ENCODE measurements at places on chromosomes 3 and 15.

GRCh38 chr3:187367561-187368103 lies 553 bp upstream of the RTP4 start:
- no peak for DNase-seq

DNA sequence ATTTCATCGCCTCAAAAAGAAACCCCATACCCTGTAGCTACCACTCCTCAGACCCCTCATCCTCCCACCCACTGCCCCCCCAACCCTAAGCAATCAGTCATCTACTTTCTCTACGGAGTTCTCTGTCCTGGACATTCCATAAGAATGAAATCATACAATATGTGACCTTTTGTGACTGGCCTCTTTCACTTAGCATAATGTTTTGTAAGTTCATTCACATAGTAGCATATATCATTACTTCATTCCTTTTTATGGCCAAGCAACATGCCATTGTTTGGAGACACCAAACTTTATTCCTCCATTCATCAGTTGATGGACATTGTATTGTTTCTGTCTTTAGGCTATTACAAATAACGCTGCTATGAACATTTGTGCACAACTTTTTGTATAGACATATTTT lies 64.2 kb downstream of the TNIK start:
- DNase-seq: no peak

GRCh38 chr15:41848631-41849030 lies 10.0 kb downstream of the PLA2G4B start:
- no peak for DNase-seq

DNA sequence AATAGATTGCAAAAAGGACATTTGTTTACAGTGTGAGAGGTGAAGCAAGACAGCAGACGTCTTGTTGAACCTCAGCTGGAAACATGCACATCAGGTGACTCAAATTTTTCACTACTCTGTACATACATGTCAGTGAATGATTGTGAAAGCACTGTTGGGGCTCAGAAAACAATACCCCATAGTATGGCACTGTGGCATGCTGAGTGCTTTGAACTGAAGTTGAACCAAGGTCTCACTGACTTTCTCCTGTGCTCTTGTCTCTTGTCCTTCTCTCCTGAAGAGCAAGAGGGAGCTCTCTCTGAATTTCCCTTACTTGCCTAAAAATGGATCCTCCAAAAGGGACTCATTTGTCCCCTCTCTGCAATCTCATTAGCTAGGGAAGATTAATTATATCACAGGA lies 24.5 kb upstream of the NEDD4 start:
- DNase-seq: no peak

DNA sequence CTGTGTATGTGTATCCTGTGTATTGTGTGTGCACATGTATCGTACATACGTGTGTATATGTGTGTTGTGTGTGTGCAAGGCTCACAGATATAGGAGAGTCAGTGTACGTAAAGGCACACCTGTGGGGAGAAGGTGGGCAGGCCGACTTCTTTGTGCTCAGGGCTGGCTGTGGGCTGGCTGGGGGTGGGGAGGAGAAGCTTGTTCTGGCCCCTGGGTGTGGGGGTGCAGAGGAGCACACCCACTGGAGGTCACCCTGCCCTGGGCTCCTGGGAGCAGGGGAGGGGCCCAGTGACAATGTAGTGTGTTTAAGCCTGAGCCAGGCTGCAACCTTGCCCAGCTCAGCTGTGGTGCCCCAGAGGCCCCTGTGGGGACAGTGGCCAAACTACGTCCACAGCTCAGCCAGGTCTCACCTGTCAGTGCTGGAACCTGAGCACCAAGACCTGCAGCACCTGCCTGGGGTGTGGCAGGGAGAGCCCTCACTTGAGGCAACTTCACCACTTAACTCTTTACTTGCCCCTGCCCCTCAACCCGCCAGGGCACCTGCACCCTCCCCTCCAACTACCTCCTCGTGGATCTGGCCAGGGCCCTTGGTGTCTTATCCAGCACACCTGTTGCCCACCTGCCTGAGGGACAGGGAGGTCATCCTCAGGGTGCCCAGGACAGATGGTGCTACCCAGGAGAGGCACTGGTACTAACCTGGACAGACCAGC lies 2.6 kb upstream of the HHATL start:
- DNase-seq: no peak

DNA sequence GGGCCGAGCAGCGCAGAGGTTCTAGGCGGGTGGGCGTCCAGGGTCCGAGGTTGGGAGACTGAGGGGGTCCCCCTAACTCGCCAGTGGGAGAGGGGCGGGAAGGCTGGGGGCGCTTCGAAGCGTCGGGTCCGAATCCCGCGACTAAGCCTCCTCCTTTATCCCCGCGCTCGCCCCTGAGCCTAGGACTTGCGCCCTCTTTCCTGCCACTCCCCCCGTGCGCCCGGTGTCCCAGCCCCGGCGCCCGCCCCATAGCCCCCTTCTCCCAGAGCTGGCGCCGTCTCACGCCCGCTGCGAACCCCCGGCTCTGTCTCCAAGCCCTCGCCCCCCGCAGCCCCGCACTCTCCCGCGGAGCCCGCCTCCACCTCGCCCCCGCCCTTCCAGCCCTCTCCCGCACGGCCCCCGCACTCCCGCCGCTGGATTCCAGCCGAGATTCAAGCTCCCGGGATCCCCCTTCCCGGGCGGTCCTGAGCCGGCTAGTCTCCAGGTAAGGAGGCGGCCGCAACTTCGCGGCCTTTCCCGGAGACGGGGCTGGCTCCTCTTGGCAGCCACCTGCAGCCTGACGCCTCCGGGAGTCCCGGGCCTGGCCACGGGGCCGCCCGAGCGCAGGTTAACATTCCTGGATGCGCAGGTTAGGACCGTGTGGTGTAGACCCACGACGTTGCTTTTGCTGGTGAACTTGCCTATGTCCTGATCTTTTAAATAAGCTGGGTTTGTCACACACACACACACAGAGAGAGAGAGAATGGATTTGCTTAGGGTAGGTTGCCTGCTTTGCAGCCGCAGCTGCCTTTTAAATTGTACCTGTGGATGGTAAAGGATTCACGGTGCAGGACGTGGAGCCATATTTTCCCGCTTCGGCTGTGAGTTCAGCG lies 563 bp downstream of the PXYLP1 start:
- no peak for DNase-seq

Data from stimulated activated CD4-positive, alpha-beta T cell treated with anti-CD3 and anti-CD28 coated beads, Interleukin-1b, Interleukin-23, amount 100 ng/mL, for 1 hour (primary cell).